WTC11 (cell line): ENCODE measurements at places on chromosomes 5 and 9.
A peak's percentile ranks its signal among the peaks of the same experiment; 100 is the strongest.

DNA sequence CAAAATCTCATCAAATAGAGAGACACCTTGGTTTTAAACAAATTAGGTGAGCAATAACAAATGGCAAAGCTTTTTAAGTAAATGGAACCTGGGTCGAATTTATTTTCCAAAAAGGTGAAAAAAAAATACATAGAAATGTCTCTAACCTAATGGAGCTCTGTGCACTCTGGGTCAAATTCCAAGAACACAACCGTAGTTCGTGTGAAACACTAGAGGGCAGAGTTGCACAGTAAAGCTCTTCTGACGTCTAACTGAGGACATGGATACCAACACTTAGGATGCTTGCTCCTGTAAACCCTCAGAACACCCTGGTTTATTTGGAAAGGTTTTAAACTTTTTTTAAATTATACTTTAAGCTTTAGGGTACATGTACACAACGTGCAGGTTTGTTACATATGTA, 18.9 kb downstream of the MARCHF11 start:
- no peak for DNase-seq

GRCh38 chr5:69033690-69034089, 60.1 kb upstream of the SLC30A5 start:
- DNase-seq = no peak

DNA sequence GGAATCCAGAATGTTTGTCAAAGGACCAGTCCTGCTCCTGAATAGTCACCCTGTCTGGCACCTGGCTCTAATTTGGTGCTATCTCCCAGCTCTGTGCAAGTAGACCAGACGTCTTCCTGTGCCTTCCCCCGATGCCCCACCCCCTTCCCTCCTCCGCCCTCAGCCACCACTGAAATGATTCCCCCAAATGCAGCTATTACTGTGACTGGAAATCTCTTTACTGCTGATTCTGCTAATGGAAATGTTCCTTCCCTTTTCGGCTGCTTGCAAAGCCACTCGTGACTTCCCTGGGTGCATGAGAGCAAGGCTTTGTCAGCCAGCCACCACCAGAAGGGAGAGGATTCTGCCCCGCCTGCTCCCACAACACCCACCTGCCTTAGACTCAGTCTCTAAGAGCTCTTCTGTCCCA, 11.4 kb downstream of the ASTN2 start:
- no peak for DNase-seq

DNA sequence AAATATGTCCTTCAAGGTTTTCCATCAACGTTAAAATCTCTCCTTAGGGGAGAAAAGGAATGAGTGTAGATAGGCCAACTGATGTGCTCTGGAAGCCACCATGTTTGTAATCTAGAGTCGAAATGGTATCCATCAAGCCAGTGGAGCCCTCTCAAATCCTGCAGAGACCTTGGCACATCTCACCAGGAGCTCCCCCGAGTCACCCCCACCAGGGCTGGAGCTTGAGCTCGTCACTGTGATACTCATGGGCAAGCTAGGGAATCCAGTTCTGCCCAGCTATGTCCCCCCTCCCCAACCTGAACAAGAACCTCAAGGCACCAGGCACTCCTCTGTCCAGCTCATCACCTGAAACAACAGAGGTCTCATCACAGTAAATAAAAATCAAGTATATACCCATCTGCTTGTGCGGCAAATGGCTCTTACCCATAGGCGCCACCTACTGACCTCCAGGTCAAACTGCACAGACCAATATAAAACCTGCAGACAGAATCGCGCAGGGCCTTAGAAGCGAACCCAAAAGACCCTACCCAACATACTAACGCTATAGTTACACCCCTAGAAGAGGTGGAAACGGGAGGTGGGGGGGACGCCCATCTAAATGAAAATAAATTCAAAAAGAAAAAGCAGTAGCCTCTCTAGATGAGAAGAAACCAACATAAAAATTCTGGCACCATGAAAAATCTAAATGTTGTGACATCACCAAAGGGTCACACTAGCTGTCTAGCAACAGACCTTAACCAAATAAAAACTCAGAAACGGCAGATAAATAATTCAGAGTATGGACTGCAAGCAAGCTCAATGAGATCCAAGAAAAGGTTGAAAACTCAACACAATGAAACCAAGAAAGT, 75.0 kb downstream of the TTC39B start:
- peak; percentile 41 for DNase-seq

GRCh38 chr5:135846311-135846710, 11.8 kb downstream of the SLC25A48 start:
- DNase-seq = no peak

GRCh38 chr5:71974622-71975021, 132.7 kb upstream of the MAP1B start:
- no peak for DNase-seq

GRCh38 chr5:31516802-31517201, 15.1 kb downstream of the DROSHA start:
- DNase-seq = no peak

- no peak for DNase-seq
Observed at GRCh38 chr9:78044189-78044588, 12.6 kb upstream of the GNAQ start.

GRCh38 chr5:58381566-58381965, 78.3 kb downstream of the PLK2 start:
- DNase-seq = no peak

GRCh38 chr5:36164461-36164860, 12.6 kb downstream of the SKP2 start:
- no peak for DNase-seq

GRCh38 chr5:140084541-140084940, 29.4 kb upstream of the PURA start:
- no peak for DNase-seq

DNA sequence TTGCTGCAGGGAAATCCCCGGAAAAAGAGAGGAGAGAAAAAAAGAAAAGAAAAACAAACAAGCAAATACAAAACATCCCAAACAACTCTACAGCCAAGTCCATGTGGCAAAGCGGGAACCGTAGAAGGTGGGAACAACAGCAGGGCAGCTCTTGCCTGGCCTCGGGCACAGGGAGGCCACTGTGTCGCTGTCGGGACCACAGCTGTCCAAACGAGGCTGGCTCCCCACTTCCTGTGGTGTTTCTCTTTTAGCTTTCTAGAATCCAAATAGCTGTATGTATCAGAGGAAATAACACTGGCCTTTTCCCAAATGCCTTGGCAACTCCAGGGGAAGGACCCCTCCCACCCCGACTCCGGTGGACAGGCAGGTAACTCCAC, 41.6 kb upstream of the EQTN start:
- DNase-seq = no peak

GRCh38 chr9:97394881-97395280, 17.0 kb upstream of the TDRD7 start:
- no peak for DNase-seq

DNA sequence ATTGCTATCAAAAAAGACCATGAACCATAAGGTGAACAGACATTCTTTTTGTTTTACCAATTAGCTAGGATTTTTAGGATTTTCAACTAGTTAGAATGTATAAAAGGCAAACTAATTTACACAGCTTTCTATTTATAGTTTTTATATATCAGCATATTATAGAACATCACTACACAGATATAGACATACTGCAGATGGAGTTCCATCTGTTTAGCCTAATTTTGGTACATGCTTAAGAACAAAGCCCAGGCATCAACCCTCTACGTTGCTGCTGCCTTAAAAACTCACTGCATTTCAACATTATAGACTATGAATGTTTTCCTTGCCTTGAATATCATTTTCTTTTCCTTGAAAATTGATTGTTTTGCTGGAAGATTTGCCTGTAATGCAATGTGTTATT, 2227.5 kb upstream of the C9orf72 start:
- DNase-seq = no peak

GRCh38 chr9:83432104-83432627, 106.0 kb downstream of the FRMD3 start:
- peak; percentile 61 for DNase-seq

GRCh38 chr9:9170439-9171134, 1371.0 kb upstream of the DMAC1 start:
- no peak for DNase-seq

DNA sequence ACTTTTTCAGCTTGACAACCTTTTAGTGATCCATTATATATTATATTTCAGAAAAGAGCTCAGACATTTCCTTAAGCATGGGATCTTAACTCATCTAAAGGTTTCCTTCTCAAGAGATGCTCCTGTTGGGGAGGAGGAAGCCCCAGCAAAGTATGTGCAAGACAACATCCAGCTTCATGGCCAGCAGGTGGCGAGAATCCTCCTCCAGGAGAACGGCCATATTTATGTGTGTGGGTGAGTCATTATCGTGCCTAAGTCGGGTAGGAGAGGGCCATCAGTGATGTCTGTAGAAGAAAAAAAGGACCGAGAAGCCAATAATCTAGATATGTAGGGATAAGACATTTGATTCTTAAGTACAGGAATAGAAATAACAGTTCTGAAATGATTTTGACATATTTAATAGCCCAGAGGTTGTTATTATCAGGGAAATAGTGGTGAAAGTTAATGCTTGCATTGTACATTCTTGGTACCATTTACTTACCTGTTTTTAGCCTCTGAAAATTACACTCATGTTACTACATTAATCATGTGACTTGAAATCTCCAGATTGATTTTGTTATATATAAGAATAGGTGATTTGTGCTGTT, 28.2 kb downstream of the MTRR start:
- peak; percentile 58 for DNase-seq

DNA sequence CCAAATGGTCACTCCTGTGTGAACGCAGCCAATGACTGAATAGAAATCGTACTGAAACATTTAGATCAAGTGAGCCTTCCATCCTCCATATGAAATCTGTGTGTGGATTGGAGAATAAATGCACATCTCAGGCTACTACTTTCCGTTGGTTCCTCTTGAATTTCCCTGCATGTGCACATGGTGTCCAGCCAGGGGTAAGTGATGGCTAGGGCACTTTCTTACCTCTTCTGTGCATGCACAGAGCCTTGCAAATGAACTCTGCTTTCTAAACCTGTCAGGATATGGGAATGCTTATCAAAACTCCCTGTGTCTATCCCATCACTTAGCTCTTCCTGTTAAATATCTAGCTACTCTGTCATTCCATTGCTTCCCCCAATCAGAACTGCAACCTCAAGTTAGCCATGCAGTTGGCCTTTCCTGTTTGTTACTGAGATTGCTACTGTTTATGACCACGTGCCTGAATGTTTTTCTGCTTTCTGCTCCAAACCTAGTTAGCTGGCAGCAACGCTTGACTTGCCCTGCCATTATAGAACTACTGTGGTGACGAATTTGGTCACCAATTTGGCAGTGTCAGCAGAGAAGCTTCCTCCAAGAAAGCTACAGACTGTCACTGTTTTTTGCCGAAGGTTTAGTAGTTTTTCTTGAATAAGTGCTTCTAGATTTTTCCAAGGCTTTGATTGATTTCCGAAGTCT, 661.6 kb downstream of the LRRC70 start:
- DNase-seq = no peak

- DNase-seq = no peak
Observed at GRCh38 chr9:479304-479970, 264.8 kb downstream of the DOCK8 start.

GRCh38 chr5:151155775-151156506, 1.6 kb downstream of the ANXA6 start:
- DNase-seq = no peak

GRCh38 chr9:107969727-107970126, 480.2 kb upstream of the KLF4 start:
- no peak for DNase-seq

DNA sequence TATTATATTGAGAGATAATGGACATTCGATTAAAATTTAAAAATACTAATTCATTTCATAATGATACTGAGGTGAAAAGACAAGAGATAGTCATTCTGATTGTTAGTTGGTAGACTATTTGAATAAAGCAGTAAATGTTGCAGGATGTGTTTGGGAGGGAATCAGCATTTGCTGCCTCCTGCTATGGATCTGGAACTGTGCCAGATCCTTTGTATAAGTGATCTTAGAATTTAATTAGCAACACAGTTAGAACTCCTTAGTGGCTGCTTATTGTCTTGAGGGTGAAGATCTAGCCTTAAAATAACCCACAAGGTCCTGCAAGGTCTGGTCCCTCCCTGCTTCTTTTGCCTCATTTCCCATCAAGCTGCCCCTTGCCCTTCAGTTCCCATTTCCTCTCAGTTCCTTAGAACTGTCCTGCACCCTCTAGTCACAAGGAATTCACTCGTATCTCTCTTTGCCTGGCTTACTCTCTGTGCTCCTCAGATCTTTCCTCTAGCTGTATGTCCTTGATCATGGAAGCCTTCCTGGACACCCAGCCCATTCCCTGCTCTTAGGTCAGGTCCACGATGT, 12.5 kb downstream of the LECT2 start:
- no peak for DNase-seq

DNA sequence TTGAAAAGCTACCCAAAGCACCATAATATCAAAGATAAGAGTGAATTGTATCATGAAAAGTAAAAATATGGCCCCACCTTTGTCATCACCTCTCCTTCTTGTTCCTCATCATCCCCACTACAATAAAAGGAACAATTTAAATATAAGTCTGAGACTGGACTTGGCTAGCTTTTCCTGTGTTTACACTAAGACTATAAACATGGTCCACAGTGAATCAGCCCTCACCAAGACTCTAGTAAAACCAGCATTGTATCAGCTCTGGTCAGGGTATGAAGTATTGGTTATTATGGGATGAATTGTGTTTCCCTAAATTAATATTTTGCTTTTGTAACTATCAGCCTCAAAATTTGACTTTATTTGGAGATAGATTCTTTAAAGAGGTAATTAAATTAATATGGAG, 105.4 kb downstream of the SLC25A46 start:
- no peak for DNase-seq

DNA sequence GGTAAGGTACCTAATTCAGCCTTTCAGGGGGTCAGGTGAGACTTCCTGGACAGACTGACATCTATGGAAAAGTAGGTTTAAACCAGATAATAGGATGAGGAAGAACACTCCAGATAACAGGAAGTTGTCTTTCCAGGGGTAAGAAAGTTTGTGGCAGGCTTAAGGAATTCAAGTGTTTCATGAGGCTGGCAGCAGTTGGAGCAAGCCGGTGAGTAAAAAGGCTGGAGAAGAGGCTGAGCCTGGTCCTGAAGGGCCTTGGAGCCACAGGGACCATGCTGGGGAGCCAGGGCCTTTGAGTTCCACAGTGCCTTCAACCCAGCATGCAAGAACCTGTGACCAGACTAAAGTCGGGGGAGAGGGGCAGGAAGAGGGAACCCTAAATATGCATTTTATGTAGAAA, 353.4 kb downstream of the SPOCK1 start:
- DNase-seq = no peak

GRCh38 chr5:17839848-17840247, 205.6 kb downstream of the TAF11L14 start:
- DNase-seq = no peak

- peak; percentile 65 for DNase-seq
Observed at GRCh38 chr5:146877783-146878475, 628 bp downstream of the PPP2R2B start.
